ENCODE measurements at places on chromosomes 7 and 10.

GRCh38 chr10:116403740-116404250 is 23.9 kb upstream of the PNLIPRP3 start:
- peak; percentile 25 for DNase-seq

DNA sequence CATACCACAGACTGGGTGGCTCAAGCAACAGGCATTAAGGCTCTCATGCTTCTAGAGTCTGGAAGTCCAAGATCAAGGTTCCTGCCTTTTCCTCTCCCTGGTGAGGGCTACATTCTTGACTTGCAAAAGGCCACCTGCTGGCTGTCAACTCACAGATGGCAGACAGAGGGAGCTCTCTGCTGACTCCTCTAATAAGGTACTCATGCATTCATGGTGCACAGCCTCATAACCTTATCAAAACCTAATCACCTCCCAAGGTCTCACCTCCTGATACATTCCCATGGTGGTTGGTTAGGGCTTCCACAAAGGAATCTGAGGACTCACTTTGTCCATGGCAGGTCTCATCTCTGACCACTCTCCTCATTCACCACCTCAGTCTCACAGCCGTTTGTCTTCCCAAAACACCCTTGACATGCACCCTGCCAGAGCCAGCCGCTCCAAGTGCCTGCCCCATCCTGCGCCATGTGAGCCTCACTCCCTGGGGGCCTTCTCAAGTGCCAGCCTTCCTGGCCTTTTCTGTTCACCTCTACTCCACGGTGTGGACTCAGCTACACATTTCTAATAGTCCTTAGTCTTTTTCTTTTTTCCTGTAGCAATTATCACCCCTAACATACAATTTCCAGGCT is 400.3 kb upstream of the ADARB2 start:
- DNase-seq, result no peak

DNA sequence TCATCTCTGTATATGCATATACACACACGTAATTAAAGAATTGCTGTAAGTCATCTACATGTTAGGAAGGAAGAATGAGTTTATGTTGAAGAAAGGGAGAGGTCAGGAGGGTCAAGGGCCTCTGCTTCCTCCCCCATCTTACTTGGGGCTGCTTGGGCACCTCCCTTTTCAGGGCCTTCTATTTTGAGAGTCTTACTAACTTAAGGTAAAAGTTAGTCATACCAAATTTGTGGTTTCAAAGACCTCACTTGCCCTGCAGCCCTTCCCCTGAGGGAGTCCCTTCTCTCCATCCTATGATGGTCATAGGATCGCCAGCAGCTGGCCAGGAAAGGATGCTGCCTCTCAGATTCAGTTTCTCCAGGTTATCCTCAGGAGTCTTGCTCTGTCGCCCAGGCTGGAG is 2.6 kb downstream of the PLEKHS1 start:
- DNase-seq, result no peak

GRCh38 chr10:124677293-124677699 is 66.9 kb downstream of the FAM53B start:
- peak; percentile 52 for DNase-seq

All from lung (tissue), 17 donors.